ENCODE measurements at places on chromosomes 7 and 10.

DNA sequence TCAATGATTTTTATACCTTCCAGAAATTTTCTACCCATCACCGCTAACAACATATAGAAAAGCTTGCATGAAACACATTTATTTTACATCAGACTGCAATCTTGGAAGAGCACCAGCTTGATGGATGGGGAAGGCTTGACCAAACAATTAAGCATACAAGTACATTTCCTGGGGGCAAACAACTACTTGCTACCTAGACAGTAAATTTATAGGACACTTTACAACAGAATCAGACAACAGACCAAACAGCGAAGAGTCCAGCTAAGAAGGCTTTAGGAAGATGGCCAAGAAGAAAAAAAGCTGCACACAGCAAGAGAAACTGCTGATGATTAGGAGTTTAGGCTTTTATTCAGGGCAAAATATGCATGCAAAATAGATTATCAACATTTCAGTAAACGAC is 8.0 kb downstream of the AASS start:
- no peak for DNase-seq

GRCh38 chr7:77326131-77326530 is 90.0 kb downstream of the GSAP start:
- no peak for DNase-seq

- DNase-seq = no peak
Measured at GRCh38 chr7:22387583-22387982, 30.6 kb upstream of the RAPGEF5 start.

DNA sequence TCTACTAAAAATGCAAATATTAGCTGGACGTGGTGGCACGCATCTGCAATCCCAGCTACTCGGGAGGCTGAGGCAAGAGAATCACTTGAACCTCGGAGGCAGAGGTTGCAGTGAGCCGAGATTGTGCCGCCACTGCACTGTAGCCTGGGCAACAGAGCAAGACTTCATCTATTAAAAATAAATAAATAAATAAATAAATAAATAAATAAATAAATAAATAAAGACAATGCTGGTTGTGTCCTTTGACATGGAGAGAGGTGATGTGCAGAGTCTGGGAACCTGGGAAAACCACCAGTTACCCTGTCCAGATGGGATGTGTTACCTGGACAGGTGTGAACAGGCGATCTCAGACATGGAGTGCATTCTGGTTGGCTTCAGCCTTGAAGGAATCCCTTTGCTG is 102.5 kb downstream of the COBL start:
- no peak for DNase-seq

DNA sequence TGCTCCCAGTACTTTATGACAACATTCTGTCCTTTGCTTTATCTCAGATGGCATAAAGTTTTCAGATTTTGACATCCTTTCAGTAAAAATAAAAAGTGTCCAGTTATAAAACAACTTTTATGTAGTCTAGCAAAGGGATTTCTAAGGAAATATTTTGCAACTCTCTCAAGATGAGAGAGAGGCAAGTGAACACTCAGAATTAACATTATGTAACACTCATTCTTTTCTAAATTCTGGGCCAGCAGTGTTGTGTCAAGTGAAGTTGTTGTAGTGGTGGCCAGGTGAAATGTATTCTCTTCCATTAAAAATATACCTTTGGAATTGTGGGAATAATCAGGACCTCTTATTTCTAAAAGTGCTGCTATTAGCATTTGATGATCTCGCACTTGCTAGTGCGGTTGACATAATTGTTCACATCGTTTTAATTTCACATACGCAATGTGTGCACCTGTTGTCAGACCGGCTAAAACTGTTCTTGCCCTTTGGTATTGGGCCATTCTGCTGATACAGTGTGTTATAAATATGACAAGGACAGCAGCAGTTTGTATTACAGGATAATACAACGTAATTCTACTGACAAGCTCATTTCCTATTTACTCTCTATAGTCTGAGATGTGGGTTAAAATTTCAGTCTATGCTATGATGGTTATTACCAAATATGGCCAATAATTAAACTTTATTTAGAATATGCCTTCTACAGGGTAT is 23.8 kb downstream of the CPED1 start:
- no peak for DNase-seq

- DNase-seq = no peak
Measured at GRCh38 chr10:10886861-10887531, 130.7 kb upstream of the CELF2 start.

DNA sequence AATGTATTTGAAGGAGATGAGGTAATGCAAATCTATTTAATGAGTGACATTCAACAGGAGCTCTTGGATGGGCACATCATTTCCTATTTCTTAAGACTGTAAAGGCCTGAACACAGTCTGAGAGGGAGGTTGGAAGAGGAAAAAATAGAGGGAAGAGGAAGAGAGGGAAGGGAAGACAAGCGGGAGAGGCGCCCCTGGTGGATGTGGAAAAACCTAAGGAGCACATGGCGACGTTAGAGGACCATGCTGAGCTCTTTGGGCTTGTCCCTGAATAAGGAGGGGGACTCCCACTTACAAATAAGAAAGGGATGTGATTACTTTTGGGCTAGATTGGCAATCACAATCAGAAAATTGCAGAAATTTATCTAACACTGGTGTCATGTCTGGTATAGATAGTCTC is 19.6 kb downstream of the SUN3 start:
- no peak for DNase-seq

- no peak for DNase-seq
Measured at GRCh38 chr7:39461263-39461820, 104.9 kb upstream of the YAE1 start.

GRCh38 chr10:60032723-60033122 is 126.4 kb upstream of the CCDC6 start:
- DNase-seq = peak; percentile 18

- DNase-seq = no peak
Measured at GRCh38 chr10:131725581-131726069, 175.2 kb upstream of the PPP2R2D start.

GRCh38 chr10:133123050-133123745 is 35.5 kb downstream of the ADGRA1 start:
- DNase-seq = no peak

GRCh38 chr10:71536332-71536731 is 139.6 kb downstream of the CDH23 start:
- no peak for DNase-seq

- no peak for DNase-seq
Measured at GRCh38 chr7:108076156-108076555, 54.0 kb downstream of the LAMB4 start.

Data from DMS 273 treated with DMSO at 0.1 percent for 48 hours (cell line).